Dermis microvascular lymphatic vessel endothelial cell (primary cell): ENCODE measurements at places on chromosomes 13 and 19. TPM values are rescaled to one million over a fixed set of nuclear protein-coding genes. Genes with fewer than 3 reads are reported as not detected.

DNA sequence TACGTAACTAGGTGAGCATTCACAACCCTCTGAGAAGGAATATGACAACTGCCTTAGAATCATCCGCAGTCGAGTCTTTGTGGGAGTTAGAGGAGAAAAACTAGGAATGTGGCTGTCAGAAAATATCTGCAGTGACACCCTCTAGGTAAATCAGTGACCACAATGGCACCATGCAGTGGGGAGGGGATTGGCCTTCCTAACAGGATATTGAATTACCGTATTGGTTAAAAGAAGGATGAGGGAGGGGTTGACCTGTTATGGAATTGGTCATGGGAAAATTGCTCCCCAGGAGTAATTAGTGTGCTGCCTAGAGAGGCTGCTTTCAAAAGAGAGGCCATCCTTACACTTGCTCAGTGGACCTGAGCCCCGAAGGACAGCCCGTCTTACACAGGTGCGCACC lies 205.6 kb upstream of the SOX1 start:
- no peak for DNase-seq

GRCh38 chr19:49631014-49631588 lies 8.8 kb downstream of the RRAS start:
- peak; percentile 45 for DNase-seq

DNA sequence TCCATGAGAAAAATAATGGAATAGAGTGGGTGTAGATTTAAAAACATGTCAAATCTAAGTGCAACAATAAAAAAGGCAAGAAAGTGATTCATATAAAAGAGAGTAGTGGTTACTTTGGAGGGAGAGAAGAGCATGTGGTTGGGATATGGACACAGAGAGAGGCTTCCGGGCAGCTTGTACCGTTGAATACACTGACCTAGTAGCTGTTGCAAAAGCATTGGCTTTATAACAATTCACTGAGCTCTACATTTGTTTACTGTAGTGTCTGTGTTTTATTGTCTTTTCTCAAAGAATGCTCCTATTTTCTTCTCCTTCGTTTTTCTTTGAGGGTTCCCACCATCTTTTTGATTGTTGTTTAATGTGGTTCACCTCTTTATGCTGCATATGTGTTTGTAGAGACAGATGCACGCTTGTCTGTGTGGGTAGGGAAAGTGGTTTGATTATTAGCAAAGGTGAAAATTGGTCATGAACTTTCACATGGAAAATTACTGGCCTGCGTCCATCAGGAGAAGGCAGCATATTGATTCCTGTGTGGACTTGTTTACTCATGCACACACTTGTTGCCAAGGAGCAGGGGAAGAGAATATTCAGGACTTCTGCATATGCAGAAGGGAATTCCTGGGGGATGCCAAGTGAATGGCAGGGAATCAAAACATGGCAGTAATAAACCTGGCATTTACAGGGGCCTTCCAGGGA lies 29.9 kb upstream of the IRS2 start:
- DNase-seq, result no peak

GRCh38 chr19:42303101-42303464 lies 659 bp upstream of the PAFAH1B3 start:
- no peak for DNase-seq

GRCh38 chr13:49995625-49996101 lies 1.2 kb upstream of the TRIM13 start:
- peak; percentile 47 for DNase-seq

DNA sequence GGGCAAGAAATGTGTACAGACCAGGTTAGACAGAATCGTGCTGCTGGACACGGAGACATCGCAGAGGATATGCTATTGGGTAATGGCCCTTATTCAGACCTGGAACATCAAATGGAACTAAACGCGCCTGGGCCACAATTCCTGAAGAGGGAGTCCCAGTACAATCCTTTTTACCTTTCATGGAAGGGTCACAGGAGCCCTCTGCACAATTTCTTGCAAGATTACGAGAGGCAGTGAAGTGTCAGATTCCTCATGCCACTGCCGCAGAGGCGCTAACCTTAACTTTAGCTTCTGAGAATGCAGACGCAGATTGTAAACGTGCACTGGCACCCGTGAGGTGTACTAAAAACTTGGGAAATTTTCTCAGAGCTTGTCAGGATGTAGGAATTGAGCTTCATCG lies 18.1 kb downstream of the CLEC4M start:
- no peak for DNase-seq

GRCh38 chr19:45253396-45254027 lies 2.4 kb downstream of the MARK4 start:
- no peak for DNase-seq

DNA sequence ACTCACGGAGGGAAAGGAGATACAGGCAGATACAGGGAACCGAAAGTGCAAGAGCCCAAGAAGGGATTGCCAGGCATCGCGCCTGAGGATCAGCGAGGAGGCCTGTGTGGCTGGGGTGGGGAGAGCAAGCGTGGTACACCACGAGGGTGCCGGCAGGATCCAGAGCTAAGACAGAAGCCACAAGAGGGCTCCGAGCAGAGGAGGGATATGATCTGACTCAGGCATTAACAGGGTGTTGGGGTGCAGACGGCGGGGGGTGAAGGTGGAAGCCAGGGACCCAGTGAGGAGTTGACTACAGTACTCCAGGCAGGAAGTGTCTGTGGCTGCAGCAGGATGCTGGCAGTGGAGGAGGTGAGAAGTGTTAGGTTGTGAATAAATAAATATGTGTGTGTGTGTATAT lies 5.4 kb upstream of the PPP1R37 start:
- DNase-seq, result no peak

DNA sequence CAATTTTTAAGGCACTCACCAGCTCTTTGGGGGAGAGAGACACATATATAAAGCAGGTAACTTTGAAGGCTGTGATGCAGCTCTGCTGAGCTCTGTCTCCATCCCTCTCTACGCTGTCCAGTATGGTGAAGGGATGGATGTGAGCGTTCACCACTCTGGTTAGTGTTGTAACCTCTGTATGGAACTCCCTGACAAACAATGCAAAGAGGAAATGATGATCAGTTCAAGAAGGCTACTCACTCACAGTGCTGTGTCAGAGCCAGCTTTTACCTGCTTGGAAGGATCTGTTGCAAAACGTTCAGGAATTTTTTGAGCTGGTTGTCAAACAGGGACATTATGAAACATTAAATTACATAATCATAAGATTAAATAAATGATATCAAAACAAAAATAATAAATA lies 90.8 kb upstream of the SLC10A2 start:
- DNase-seq, result no peak

GRCh38 chr13:94414708-94415107 lies 64.8 kb downstream of the DCT start:
- no peak for DNase-seq

- DNase-seq, result no peak
These were observed 6.3 kb upstream of the WTIP start for GRCh38 chr19:34475026-34475974.

Gene CDX2
- total RNA-seq, result not detected in 2 replicates

Gene BCL3
- total RNA-seq, result 1.4 and 3.8 TPM in 2 replicates

Gene TMEM238
- 0.26 and 0.63 TPM in 2 replicates for total RNA-seq

Gene TEX26
- total RNA-seq, result not detected in 2 replicates
